ENCODE measurements at places on chromosomes 7 and 10.

DNA sequence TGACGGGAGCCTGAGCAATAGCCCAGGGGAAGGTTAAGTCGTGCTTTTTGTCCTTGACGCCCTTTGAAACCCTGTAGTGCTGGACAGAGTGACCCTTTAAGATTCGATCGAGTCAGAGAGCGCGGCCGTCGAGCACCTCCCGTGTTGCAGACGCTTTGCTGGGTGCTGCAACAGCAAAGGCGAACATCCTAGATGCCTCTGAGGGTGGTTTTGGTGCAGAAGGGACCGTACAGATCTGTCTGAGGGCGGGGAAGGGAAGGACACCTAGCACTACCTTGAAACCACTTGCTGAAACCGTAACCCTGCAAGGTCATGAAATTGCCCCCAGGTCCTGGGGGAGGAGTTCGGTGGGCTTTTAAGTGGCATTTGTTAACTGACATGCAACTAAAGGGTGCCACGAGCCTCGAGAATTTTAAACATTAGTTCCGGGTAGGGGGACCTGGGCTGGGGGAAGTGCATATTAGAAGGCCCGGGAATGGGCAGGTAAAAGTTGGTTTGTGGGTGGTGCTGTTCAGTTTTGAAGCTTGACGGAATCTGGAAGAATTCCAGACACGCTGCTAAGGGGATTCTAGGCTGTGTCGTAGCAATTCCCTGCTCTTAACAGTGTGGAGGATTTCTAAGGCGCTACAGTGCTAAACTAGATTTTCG is 786 bp downstream of the ATP5F1C start:
- DNase-seq, result no peak

DNA sequence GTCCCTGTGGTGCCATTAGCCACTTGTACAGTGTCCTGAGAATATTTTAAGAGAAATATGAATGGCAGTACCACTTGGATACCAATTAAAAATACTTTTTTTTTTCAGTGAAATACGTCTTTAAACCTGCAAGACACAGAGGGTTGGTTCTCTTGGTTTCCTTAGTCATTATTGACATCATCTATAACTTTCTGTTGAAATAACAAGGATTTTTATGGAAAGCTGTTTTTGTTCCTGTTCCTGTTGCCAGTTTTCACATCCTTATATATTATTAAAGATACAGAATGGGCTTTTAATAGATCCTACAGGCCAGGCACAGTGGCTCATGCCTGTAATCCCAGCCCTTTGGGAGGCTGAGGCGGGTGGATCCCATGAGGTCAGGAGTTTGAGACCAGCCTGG is 579.9 kb downstream of the AUTS2 start:
- DNase-seq, result no peak

GRCh38 chr7:80623503-80624252 is 14.8 kb upstream of the CD36 start:
- DNase-seq, result no peak

DNA sequence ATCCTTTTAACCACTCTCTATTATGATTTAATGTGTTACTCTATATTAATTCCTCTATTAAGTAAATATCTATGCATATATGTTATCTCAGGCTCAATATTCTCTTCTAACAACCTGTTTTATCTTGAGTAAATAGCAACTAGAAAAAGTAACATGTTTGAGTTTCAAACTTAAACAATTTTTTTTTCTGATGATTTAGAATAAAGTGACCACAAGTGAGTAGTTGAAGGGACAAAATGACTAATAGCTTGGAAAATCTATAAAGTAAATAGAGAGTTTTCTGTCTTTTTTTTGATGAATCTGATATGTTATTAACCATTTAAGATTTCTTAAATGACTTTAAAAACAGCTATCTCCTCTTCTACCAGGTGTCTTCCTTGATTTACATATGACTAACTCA is 483.8 kb downstream of the TFEC start:
- DNase-seq, result no peak

GRCh38 chr7:27409776-27410175 is 167.2 kb downstream of the EVX1 start:
- DNase-seq, result no peak

DNA sequence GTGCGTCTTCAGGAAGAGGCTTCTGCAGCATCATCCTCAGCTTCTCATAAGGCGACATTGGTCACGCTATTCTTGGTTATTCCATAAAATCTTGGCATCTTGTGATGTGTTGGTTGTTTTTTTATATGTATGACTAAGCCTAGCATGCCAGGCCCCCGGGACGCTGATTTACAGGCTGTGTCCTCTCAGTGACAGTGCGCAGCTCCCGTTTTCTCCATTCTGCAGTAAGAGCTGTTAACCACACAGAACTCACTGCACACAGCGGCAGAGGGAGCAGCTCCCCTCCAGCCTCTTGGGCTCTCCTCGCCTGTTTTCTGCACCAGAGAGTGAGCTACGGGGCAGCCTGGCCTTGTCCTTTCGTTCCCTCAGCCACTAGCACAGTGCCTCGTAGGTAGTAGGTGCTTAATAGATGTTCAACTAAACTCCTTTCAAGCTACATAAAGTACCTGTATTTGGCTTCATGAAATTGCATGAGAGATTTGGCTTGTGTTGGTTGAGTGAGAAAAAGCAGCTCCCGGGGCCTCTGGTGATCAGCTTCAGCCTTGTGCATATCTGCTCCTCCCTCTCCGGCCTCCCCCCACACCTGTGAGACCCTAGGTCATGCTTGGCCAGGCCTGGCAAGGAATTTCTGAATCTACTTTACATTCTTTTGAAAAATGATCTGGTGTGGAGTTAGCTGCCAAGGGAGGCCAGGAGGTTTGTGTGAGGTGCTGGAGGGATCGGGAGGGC is 116.2 kb downstream of the WDR37 start:
- DNase-seq, result no peak

DNA sequence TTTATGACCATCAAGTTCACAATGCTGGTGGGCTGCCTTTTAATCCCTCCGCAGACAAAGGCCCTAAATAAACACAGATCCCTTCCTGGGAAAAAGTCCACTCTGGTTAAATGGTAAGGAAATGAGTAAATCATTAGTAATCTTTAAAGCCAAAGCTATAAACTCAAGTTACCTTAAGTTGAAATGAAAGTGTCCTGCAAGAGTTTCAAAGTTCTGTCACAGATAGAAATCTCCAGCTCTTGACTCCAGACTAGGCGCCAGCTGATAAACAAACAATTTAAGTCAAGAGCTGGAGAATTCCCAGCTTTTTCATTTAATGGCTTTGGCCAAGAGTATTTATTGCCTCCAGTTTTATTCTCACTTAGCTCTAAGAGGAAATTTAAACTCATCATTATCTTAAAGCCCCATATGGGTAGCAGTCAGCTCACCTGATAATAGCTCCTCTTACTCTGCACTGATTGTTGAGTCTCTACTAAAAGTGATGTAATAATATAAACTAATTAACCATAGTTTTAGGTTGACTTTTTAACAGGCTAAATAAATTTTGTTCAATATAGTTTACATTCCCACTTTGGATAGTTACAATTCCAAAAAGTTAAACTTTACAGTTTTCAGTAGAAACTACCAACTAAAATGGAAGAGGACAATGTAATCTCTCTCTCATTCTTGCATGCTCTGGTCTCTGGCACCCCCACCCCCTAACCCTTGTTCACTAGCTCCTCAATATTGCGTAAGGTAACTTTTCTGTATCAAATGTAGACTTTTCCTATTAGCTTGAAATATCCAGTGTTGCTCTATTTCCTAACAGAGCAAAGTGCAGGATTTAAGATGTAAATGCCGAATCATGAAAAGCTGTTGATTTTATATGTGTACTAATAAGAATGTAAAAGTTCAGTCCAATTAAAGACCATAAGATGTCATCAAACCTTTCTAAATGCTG is 56.1 kb downstream of the HIBADH start:
- DNase-seq, result no peak

GRCh38 chr7:101605611-101606497 is 23.2 kb downstream of the MYL10 start:
- DNase-seq, result no peak

DNA sequence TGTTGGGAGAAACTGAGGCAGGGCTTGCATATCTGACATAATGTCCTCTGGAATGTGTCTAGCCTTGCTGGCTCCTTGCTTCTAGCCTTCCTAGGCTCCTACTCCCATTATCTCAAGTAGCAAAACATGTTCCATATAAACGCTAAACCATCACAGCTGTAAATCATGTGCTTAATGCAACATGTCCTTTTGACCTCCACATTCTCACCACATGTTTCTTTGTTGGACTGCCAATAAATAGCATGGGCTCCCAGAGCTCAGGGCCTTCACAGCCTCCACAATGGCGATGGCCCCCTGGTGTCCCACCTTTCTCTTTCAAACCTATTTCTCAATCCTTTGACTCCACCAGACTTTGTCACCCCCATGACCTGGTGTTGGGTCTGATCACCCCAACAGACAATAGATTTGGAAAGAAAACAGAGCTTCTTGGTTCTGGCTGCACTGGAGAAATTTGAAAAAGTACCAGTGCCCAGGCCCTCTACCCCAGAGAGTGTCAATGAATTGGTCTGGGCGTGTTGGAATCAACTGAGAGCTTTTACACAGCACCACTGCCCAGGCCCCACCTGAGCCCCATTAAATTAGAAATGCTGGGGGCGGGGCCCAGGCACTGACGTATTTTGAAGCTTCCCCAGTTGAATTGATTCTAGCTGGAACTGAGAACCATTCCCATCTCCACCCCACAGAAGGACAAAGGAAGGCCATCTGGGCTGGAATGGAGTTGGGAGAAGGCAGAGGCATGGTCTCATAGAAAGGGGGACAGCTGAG is 41.3 kb upstream of the GGCT start:
- DNase-seq, result no peak

DNA sequence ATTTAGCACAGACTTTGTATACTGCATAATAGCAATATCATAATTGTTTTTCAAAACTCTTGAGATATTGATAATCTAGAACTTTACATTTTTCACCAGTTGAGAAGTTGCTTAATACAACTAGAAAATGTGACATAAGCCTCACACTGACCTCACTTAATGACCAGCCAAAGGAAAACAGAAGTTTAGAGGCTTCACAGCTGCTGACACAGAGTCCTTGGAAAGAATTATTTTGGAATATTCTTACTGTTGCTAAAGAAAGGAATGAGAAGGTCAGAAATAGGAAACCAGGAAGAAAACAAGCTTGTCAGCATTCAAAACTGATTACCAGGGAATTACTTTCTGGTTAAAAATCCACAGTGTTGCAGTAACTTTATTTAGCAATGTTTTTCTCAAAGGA is 35.5 kb upstream of the WASL start:
- no peak for DNase-seq

DNA sequence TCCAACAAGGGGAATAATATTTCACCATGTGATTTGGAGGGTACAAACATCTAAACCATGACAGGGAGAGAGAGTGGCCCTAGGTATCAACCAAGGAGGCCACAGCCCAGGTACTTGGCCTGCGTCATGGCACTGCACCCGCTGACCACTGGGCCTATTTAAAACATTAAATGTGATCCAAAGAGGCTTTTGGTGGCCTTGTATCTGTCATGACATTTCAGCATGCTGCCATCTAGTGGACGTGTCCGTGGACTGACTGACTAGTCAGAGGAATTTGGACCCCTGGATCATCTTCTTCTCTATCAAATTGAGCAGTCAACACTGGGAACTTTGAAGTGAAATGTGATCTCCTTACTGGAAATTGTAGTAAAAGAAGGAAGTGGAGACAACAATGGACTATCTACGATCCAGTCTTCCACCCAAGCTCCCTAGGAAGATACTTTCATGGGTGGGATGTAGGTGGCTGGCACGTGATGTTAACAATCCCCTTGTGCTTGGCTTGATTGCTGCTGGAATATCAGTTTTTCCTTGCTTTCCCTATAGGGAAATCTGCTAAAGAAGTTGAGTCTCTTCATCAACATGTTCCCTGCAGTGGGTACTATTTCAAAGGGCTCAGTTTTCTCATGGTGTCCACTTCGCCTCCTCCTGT is 24.6 kb upstream of the ITGA8 start:
- DNase-seq, result no peak

- no peak for DNase-seq
Measured at GRCh38 chr10:34854147-34854601, 39.1 kb upstream of the PARD3 start.

GRCh38 chr7:65475734-65476319 is 102.2 kb downstream of the ZNF92 start:
- DNase-seq, result no peak

- DNase-seq, result no peak
Measured at GRCh38 chr10:123863721-123864482, 27.7 kb downstream of the CPXM2 start.

DNA sequence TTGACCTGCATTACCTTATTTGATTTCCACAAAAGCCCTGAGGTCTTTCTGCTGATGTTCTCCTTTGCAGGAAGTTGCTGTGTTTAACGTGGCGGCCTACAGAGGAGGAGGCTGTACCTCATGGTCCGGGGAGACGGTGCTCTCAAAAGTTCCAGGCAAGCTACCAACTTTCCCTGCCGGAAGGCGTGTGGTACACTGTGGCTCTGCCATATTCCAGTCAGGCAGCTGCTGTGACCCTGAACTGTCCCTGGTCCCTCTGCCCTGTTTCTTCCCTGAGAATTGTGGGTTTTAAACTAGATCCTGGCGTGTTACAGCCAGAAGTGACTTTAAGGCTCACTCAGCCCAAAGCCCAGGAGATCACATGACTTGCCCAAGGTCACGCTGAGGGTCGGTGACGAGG is 139.2 kb downstream of the TEX36 start:
- no peak for DNase-seq

DNA sequence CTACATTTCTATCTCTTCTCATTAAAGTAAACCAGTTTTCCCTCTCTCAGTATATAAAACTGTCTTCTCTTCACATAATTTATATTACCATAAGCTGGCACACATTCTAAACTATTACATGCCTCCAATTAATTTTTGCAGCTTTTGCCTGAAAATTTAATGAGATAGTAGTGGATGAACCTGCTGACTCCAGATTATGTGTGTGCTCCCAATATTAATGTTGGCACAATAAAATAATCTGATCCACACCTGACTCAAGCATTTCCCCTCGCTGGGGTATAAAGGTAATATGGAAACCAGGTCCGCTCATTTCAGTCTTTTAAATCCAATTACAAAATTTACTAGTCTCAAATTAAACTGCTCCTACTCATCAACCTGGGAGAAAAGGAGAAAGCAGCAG is 63.4 kb downstream of the CTBP2 start:
- no peak for DNase-seq

GRCh38 chr10:104622175-104622574 is 18.9 kb upstream of the SORCS3 start:
- DNase-seq, result no peak

- DNase-seq, result no peak
Measured at GRCh38 chr10:56349611-56350010, 11.4 kb downstream of the ZWINT start.

- no peak for DNase-seq
Measured at GRCh38 chr7:33874943-33875342, 30.4 kb upstream of the BMPER start.

Measured in stimulated activated CD8-positive, alpha-beta memory T cell treated with anti-CD3 and anti-CD28 coated beads, Interleukin-15, amount 100 ng/mL, for 48 hours (primary cell).